Renal cortex interstitium (tissue), 15 donors: ENCODE measurements at places on chromosomes 5 and 9.
A peak's percentile ranks its signal among the peaks of the same experiment; 100 is the strongest.

DNA sequence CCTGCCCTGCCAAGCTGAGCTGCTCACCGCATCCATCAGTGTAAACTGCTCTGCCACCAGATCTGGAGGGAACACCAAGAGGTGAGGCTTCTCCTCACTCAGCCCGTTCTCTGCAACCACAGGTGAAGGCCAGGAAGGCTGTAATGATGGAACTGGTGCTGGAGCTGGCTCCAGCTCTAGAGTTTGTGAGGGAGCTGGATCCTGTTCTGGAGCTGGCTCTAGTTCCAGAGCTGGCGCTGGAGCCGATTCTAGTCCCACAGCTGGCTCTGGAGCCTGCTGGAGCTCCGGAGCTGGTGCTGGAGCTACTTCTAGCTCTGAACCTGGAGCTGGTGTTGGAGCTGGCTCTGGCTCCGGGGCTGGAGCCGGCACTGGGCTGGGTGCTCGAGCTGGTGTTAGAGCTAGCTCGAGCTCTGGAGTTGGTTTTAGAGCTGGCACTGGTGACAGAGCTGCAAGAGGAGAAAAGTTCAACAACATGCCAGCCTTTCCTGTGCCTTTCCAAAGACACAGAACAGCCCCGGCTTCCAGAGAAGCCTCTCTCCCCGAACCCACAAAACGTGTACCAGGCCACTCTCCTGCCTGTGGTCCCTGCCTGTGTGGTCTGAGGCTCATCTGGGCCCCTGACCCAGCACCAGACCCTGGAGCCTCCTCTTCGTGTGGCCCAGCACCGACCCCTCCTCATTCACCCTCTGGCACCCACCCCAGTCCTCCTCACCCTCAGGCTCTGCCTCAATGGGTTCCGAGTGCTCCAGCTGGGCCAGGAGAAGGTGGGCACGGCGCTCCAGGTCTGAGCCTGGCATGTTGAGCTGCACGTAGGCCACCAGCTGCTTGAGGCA lies 12.9 kb downstream of the RALGDS start:
- DNase-seq, result no peak

- peak; percentile 14 for DNase-seq
These were observed 703 bp downstream of the ISCA1 start for GRCh38 chr9:86281593-86282076.

DNA sequence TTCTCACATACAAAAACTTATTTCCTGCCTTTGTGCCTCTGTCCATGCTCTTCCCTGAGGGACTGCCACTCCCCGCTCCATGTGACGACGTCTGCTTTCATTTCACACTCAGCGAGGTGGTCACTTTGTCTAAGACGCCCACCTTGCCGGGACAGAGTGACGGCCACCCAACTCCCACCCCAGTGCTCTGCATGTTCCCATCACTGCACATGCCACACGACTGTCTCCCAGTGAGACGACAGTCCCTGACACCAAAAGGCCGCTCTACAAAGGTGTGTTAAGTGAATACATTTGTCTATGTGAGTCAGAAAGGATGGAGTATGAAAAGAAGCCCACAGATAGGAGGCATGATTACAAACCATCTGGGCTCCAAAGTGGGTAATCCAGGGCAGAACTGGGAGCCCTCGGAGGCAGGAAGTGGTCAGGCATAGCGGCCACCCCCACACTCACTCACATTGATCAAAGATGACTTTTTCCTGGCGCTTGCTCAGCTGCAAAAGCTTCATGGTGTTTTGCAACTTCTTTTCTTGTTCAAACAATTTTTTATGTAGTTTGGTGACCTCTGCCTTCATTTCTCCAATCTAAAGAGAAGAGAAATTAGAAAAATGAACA lies 185.8 kb downstream of the CDK5RAP2 start:
- no peak for DNase-seq

DNA sequence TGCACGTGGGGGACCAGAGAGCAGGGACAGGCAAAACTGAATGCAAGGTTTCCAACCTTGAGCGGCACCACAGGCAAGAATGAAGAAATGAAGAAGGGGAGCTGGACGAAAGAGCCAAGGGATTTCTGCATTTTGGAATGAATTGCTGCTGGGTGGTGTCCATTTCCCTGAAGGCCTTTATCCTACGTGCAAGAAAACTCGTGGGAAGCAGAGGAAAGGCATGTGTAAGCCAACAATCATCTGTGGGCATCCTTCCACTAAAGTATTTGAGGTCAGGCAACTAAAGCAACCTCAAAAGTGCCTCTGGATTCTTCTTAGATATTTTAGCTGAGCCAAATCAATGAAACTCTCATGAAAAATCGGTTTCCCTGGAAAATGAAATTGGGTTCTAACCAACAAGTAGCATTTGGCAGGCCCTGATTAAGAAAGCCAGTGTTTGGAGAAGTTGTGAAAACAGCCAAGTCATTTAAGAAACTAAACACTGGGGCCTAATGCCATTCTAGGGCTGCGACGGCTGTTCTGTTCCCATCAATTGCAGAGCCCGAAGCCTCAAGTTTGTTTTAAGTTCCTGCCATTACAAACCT lies 4.7 kb upstream of the TGFBI start:
- DNase-seq, result no peak

- no peak for DNase-seq
These were observed 9.1 kb downstream of the EGFL7 start for GRCh38 chr9:136671646-136672430.

DNA sequence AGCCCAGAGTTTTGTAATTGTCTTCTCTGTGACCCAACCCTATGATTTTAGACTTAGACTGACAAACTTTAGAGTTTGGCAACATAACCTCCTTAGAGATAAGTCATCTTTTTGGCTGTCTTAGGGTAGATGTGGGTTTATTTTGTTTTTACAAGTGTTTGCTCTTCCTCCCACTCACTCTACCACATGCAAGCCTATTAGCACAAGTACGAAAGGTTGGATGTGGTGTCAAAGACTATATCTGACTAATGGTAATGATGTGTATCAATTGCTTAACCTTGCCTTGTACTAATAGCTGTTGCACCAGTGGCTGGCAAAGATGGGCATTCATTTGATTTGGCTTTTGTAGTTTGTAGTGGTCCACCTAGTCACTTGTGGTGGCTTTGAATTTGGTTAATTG lies 46.5 kb downstream of the SLC25A46 start:
- DNase-seq, result no peak

GRCh38 chr5:5270958-5271785 lies 131.0 kb downstream of the ADAMTS16 start:
- DNase-seq, result peak; percentile 26

DNA sequence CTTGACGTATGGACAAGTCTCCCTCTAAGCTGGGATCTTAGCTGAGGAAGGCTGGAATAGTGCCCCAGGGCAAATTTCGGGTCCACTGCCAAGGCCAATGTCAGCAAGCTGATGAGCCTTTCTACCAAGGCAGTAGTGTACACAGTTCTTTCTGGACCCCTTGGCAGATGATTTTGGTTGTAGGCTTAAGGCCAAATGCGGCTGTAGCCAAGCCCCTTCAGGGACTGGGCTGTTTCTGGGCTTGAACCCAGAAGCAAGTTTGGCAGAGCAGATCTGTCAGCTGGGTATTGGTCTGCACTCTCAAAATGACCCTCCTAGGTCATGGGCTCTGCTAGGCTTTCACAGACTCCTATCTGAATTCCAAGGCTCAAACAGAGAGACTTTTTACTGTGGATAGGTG lies 121.6 kb downstream of the ADAMTSL1 start:
- DNase-seq, result no peak

DNA sequence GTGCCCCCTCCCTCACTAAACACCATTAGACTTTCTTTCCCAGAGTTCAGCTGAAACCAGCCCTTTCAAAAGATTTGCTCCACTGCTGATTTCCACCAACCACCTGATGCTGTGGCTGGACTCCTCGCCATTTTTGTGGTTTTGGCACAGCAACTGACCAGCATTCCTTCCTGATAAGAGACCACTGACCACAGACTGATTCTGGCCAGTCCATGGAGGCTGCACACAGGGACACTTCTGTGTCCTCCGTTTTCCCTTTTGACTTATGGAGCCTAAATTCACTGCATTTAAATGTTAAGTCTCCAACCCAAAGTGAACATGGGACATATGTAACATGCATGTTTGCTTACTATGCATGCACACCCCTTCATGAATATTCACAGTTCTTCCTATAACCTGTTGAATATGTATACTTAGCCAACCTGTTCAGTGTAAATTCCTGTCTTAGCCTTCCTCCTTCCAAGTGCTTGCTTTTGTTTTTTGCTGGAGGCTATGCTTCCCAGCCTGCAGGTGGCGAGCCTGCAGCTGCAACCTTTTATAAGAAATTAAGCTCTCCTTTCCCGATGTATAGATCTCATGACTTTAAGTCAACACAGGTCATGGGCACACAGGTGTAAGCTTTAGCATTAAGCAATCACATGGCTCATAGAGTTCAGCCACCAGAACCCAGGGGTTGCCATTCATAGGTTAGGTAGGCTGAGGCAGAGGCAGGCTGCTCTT lies 78.7 kb downstream of the ACTL7B start:
- DNase-seq, result no peak
